Testis (tissue), 5 donors: ENCODE measurements at places on chromosomes 16 and 17. TPM values are rescaled to one million over a fixed set of nuclear protein-coding genes. Genes with fewer than 3 reads are reported as not detected.

Gene MMP2
- 250 TPM for polyA plus RNA-seq

Gene VASN
- 33.9 TPM for polyA plus RNA-seq

Gene GPRC5B
- 144 TPM for polyA plus RNA-seq

Gene RASD1
- polyA plus RNA-seq, result 50.1 TPM

Gene PPM1E
- polyA plus RNA-seq, result 16.7 TPM

Gene BTBD17
- not detected for polyA plus RNA-seq

Gene RNF222
- not detected for polyA plus RNA-seq
